ENCODE measurements at places on chromosomes 4 and X.

DNA sequence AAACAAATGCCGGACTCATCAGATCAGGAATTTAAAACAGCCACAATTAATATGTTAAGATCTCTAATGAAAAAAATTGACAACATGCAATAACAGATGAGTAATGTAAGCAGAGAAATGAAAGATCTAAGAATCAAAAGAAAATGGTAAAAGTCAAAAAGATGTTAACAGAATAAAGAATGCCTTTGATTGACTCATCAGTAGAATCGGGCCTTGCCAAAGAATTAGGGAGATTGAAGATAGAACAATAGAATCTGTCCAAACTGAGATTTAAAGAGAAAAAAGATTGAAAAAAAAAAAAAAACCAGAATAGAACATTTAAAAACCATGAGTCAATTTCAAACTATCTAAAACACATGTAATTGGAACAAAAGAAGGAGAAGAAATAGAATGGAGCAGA is 25.9 kb upstream of the GUCY1A1 start:
- no peak for DNase-seq

DNA sequence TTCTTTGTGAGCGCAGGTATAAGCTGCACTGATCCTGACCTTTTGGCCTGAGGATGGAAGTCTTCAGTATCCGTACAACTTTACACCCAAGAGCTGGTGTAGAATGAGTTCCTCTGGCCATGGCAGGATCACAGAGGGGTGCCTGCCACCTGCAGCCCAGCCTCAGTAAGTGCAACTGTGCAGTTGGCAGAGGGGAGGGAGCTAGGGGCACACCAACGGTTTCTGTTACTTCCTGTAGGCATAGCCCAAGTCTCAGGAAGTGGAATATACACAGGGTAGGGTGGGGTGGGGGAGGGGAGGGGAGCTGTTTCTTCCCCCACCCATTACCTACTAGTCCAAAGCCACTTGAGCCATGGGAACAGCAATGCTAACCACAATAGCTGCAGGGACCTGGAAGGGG is 85.4 kb upstream of the GBA3 start:
- DNase-seq: peak; percentile 44

GRCh38 chr4:87038837-87039615 is 104.2 kb downstream of the AFF1 start:
- no peak for DNase-seq

DNA sequence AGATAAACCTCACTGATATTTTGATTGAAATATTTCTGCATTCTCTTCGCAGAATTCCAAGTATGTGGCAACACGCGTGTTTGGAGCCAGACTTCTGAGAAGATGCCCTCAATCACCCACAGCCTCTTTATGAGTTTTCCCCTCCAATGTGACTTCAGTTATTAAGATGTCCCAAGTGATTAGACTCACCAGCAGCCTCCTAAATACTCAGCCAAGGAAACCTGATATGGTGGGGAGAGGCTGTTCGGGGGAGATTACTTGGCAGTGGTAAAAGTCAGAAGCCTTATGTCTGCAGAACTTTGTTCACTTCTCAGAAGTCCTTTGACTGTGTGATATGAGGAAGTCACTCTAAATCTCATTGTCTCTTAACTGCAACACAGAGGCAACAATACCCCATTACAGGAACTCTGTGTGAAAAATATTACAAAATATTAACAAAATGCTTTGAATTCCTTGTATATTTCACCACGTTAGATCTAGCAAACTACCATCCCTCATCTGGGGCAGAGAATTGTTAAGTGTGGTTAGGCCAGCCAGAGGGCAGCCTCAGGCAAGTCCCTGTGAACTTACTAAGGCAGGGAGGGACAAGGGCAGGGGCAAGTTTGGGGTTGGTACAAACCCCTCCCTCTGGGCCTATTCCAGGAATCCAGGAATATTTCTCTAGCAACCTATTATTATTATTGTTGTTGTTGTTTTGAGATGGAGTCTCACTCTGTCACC is 151.4 kb upstream of the USP9X start:
- DNase-seq: no peak

DNA sequence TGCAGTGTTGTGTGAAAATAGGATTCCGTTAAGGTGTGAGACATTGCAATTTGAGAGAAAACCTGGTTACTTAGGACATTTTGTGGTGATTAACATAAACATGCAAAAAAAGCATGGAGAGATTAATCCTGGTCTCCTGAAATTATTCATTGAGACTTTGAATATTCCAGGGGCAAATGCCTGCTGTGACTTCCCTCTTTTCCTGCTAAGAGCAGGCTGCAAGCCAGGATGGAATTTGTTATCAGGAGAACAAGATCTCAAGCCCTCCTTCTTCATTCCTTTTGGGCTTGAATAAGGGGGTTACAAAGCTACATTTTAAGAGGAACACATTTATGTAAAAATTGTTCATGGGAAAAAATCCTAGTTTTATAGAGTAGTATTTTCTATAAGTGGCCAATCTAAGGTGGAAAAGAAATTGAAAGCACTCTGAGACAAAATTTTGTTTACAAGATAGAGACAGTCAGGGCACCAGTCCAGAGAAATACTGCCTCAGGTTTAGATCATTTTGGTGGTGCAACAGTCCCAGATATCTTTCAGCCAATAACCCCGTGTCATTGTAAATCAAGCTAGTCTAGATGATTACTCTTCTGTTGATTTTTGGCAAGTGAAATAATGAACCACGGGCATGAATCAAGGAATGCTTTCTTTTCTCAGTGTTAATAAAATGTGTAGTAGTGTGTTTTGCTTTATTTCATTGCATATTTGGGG is 1528.3 kb upstream of the AGA start:
- DNase-seq: no peak

GRCh38 chr4:125432078-125432477 is 117.3 kb downstream of the FAT4 start:
- DNase-seq: no peak

- DNase-seq: no peak
Measured at GRCh38 chr4:7647600-7648543, 213.1 kb upstream of the PSAPL1 start.

DNA sequence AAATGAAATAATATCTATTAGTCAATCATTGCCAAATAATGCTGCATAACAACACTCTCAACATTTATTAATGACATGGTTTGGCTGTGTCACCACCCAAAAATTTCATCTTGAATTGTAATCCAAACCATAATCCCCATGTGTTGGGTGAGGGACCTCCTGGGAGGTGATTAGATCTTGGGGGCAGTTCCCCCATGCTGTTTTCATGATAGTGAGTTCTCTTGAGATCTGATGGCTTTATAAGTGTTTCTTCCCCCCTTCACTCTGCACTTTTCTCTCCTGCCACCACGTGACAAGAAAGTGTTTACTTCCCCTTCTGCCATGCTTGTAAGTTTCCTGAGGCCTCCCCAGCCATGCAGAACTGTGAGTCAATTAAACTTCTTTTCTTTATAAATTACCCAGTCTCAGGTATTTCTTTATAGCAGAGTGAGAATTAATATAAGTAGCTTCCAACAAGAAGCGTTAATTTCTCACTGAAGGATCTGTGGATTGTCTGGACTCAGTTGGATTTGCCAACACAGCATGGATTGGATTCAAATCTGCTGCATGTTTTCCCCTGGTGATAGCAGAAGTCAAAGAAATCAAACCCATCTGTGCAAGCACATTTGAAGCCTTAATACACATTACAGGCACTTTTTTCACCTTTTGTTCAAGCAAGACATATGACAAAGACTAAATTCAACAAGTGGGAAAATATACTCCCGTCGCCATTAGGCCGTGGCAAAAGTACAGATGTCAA is 216.6 kb downstream of the PDGFC start:
- no peak for DNase-seq

DNA sequence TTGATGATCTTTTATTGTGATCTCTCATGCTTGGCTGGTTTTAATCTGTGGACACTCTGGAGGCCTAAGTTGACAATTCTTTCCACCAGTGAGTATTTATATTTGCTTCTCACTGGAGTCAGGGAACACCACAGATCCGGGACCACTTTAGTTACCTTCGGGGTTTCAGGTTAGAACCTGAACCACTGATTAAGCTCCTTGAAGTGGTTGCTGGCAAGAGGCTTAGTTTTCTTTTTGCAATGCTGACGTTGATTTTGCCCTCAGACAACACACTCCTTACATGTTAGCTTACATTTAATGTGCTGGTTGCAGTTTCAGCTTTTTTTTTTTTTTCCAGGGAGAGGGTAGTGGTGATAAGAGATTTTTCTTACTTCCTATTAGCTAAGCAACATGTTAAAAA is 10.5 kb upstream of the ZNF330 start:
- DNase-seq: no peak

DNA sequence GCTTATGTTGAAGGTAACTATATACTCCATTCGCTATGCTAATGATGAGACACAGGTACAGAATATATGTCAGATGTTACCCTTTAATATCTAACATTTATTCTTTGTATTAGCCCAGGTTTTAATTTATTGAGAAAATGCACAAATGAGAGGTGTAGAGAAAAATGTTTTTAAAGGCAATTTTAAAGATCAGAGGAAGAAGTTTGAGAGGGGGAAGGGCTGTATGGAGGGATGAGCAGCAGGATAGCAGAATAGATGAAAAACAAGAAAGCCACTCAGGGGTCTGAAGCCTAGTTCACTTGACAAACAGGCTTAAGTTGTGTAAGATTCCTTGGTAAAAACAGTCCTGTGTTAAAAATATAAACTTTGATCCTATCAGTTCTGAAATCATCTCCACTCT is 3.7 kb downstream of the MAB21L2 start:
- no peak for DNase-seq

DNA sequence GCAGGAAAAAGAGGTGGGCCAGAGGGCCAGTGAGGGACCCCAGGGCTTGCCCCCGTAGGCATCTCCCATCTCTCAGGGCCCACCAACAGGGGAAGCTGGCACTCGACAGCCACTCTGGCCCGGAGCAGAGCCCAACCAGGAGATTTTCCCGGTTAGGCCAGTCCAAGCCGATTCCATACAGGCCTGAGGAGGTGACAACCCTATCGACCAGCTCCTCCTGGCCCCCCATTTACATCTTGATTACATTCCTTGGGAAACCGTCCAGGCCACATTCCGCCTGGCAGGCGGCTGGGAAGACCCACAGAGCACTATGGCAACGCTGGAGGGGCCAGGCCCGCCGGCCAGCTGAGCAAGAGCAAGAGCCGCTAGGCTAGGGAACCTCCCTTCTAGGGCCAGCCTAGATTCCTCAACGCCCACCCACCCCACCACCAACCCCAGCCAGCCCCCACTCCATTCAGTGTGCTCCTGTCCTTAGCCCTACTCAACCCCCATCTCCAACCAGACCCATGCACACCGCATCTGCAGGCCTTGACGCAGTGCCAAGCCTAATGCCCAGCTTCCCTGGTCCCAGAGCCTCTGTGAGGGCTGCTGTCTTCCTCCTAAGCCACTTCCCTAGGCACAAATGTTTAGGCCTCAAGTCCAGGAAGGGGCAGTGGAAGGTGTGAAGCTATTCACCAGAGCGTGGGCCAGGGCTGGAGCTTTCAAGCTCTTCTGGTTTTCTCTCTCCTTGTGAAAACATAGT is 161.2 kb downstream of the EFNB1 start:
- DNase-seq: no peak

DNA sequence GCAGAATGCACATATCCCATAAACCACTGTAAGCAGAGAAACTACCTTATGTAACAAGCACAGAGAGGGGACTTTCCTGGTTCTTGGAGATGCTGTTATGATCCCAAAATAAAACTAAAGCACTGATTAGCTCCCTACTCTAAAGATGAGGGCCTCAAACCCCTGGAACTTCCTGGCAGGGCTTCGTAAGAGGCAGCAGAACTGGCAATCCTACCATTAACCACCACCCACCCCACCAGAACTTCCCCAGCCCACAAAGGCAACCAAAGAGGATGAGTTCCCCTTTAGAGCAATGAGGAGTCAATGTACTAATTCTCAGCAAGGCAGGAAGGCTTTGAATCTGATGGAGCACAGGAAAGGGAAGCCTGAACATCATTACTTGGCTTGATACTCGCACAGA is 436.5 kb upstream of the FRG1 start:
- no peak for DNase-seq

DNA sequence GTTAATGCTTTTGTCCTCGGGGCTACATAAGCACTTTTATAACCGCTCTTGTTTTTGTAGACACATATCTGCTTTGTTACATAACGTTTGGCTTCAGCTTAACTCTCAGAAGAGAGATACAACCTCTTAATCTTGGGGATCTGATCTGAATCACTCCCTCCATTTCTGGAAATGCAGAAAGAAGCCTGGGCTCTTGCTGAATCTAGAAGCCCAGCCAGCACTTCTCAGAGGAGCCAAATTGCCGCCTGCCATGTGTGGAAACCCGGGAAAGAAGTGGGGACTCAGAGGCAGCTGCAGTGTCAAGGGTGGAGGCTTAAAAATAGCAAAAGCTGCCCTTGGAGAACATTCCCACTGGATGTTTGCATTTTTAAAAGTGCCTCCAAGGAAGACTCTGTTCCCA is 69.3 kb upstream of the LDB2 start:
- DNase-seq: no peak

DNA sequence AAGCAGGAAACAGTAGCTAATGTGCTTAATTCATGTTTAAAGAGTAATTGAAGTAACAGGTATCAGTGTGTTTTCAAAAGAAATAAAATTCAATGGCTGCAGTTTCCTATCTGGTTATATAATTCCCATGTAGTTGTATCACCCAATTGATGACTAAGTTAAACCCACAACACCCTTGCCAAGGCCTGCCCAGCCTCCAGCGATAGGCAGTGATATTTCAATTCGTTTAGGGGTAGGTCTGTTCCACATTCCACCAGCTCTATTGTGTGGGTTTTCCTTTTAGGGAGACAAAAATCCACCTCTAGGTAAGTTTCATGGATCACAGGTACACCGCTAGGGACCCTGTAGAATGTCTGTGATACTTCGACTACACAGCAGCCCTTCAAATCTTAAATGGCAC is 24.7 kb upstream of the MXRA5 start:
- no peak for DNase-seq

DNA sequence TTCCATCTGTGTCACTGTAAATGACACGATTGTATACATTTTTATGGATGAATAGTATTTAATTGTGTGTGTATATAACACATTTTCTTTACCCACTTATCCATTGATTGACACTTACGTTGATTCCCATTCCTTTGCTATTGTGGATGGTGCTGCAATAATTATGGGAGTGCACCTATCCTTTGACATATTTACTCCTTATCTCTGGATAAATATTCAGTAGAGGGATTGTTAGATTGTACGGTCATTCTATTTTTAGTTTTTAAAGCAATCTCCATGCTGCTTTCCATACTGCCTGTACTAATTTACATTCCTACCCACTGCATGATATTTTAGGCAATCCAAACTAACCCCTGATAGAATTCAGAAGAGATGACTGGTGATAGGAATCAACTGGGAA is 980.1 kb downstream of the FSTL5 start:
- DNase-seq: no peak

- DNase-seq: peak; percentile 5
Measured at GRCh38 chrX:20378233-20378920, 111.7 kb upstream of the RPS6KA3 start.

All from CD4-positive, alpha-beta T cell treated with Interleukin-1 beta for 1 hour (primary cell).